ENCODE measurements at places on chromosomes 4 and X. TPM values are rescaled to one million over a fixed set of nuclear protein-coding genes. Genes with fewer than 3 reads are reported as not detected.

PAGE2 gene
- not detected for total RNA-seq

PARM1 gene
- total RNA-seq, result 5.2 TPM

SPANXA2 gene
- total RNA-seq, result not detected

GRCh38 chr4:141680060-141680459, 43.7 kb downstream of the IL15 start:
- DNase-seq, result no peak

DNA sequence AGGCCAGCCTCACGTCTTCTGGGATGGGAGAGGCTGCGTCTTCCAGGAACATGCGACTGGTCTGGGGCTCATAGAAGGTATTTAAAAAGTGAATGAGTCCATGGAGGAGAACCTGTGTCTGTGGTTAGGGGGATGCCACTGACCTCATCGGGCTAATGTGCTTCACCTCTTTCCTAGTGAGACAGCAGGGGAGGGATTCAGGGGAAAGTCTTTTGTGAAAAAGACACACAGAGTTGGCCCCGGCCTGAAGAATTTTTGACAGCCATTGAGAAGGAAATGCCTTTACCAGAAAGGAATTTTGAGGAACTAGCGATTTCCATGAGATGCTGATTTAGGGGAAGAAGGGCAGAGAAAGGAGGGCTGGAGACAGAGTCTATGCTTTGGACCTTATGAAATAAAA, 11.0 kb upstream of the C4orf50 start:
- DNase-seq, result no peak

DNA sequence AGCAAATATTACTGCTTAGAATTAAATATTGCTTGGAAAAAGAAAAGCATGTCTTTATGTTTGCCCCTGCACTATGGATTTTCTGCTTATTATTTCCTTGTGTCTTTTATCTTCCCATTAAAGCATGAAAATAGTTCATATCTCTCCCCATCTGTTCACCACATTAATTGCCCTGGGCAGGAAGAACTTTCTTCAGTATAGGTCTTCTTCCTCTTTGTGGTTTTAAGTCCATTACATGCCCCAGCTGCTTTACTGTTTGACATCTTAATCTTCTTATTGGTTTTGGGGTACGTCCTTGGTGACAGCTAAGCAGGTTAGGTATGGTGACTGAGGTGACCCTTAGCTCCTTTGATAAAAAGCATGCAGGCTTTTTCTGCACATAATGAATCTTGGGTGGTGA, 157.3 kb downstream of the AASDH start:
- DNase-seq, result no peak

DNA sequence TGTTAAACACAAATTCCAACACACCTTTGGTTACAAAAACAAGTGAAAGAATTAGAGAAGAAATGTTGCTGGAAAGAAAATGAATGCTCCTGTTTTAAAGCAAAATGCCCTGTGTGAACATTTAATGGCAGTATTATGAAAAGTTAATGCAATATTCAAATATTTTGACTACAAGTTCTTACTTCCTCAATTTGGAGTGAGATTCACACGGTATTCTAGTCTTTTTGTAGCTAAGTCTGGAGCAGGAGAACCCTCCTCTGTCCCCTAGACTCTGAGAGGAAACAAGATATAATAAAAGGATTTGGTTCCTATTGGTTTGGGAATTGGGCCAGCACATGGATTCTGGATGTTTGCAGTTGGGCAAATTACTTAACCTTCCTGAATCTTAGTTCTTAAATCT, 12.7 kb downstream of the MAD2L1 start:
- no peak for DNase-seq

GRCh38 chrX:107632346-107632745, 4.0 kb downstream of the PRPS1 start:
- no peak for DNase-seq

DNA sequence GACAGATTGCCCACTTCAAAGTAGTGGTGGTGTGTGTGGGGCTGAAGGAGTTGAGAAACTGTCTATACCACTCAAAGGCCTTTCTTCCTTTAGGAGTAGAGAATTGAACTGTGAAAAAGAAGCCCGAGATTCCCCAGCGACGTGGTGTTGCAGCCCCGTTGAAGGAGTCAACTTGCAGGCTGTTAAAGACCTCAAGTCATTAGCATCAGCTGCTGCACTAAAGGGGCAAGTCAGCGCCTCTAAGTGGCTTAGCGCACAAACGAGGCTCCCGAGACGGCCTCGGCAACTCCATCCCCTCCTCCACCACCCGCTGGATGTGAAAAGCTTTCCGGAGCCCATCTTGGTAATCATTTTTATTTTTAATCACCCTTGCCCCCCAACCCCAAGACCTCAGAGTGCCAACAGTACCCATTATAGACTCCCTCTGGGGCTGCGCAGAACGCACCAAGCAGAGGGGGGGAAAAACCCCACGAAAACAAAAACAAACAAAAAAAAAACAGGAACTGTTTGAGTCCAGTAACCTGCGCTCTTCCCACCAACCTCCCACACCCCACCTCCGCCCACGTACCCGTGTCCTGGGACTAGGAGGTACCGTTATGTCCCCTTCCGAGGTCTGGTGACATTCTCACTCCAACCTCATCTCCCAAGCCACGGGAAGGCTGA, 913 bp upstream of the PRDM8 start:
- DNase-seq, result peak; percentile 57

DNA sequence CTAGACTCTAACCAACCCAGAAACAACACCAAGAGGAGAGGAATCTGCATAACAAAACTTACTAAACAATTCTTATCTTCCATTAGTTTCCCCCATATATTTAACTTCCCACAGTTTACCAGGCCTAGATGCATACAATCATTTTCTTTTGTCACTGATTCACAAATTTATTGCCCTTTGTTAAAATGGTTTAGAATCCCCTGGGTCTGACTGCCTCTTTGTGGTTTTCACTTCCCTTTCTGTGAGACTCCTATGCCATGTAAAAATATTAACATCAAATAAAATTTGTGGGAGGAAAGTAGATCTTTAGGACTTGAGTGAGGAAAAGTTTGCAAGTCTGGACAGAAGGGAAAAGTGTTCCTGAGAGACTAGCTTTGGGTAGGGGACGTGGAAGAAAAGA, 393.8 kb upstream of the CNKSR2 start:
- no peak for DNase-seq

- DNase-seq, result no peak
These were observed 11.2 kb upstream of the SHOX start for GRCh38 chrX:619451-619811.

- DNase-seq, result no peak
These were observed 252.9 kb upstream of the SMIM31 start for GRCh38 chr4:164501074-164501473.

- no peak for DNase-seq
These were observed 85.5 kb downstream of the HPRT1 start for GRCh38 chrX:134545510-134545909.

DNA sequence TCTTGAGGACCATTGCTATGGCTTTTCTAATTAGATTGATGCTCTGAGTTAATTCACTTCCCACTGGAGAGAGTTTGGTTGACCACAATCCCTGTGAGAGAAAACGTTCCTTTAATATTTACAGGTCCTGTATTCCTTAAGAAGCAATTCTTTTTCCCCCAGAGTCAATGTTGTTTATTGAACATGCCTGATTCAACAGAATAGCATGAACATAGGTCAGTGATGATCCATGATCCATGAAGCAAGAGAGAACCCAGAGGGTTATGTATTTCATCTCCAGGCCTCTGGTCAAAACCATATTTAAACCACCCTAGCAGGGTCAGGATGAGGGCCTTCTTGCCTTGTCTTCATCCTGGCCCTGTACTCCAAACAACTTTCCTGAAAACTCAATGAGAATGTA, 39.4 kb upstream of the EFHC2 start:
- DNase-seq, result no peak

DNA sequence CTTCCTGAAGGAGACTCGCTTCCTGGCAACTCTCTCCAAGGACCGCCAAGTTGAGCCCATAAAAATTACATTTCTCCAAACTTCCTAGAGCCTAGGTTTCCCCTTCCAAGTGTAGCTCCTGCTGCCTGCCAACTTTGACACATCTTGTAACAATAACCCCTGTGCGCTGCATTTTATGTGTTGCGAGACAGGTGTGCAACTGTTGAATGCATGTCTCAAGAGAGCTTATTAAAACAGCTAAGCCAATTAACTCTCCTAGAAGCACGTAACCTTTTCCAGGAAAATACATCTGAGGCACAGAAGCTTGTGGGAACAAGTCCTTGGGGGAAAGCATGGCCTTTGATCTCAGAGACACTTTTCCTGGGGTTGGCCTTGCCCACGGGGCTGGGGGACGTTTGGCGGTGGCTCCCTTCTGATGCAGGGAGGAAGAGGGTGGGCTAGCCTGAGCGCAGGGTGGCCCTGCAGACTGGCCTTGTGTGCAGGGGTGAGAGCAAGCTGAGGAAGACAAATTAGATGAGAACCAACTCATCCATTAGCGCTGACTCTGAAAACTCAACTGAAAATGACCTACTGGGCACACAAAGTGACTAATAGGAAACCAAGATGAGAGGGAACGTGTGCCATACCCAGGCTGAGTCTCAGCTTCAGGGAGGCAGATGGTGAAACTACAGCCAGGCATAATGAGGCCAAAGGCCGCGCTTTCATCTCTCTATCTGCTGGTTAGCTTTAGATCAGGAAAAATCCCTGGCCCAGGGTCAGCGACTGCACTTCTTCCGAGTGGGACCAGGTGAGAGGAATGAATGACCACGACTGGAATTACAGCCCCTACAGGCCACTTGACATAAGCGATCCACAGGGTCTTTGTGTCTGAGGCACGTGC, 75.3 kb downstream of the ENPP6 start:
- DNase-seq, result no peak

DNA sequence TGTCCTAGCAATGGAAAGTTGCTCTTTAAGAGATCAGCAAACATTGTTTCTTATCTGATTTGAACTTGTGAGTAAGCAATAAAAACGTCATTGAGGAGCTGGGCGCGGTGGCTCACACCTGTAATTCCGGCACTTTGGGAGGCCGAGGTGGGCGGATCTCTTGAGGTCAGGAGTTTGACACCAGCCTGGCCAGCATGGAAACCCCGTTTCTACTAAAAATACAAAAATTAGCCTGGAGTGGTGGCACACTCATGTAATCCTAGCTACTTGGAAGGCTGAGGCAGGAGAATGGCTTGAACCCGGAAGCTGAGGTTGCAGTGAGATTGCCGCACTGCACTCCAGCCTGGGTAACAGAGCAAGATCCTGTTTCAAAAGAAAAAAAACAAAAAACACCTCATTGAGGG, 11.2 kb upstream of the PLAC8 start:
- no peak for DNase-seq

- DNase-seq, result no peak
These were observed 47.1 kb downstream of the SLC9A6 start for GRCh38 chrX:136032370-136032769.

DNA sequence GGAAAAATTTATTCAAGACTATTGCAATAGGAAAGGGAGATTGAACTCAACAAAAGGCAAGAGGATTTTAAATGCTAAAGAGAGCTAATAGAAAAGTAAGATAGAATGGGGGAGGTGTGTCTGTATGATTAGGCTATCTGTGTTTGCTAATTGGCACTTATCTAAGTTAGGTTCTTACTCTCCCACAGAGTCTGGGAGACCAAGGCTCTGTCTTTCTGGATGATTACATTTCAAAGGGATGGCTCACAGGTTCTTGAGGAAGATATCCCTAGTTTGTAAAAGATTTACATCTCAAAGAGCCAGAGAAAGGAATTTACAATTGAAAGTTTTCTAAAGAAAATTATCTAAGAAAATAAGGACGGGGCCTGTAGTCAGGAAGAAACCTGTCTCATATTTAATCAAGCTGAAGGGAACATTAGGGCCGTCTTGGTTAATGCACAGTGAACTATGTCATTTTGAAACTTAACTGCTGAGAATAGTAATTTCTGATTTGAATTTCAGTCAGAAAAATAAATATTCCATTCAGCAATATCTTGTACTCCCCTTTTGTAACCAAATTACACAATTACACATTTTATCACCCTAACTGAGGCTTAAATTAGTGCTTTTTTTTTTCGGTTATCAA, 75.8 kb downstream of the MAGEB10 start:
- no peak for DNase-seq

GRCh38 chrX:12894074-12895030, 12.1 kb upstream of the TLR8 start:
- no peak for DNase-seq

DNA sequence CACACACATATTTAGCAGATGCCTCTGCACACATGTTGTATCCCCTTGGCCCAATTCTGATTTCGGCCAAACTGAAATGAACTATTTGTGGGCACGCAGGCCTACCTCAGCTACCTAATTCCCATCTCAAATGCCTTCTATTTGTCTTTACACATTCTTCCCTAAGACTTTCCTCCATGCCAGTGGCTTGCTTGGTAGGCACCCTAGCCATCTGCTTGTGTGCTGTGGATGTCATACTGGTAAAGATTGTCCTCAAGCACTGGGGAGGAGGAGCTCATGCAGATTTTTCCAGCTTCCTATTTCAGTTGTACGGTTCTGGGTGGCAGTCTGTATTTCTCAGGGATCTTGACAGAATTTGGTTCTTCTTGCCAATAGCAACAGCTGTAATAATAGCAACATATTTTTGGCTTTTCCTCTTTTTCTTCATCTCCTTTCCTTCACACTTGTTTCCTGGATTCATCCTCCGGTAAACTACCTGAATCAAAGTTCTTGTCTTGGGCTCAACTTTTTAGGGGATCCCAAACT, 514.3 kb downstream of the ADGRL3 start:
- no peak for DNase-seq

DNA sequence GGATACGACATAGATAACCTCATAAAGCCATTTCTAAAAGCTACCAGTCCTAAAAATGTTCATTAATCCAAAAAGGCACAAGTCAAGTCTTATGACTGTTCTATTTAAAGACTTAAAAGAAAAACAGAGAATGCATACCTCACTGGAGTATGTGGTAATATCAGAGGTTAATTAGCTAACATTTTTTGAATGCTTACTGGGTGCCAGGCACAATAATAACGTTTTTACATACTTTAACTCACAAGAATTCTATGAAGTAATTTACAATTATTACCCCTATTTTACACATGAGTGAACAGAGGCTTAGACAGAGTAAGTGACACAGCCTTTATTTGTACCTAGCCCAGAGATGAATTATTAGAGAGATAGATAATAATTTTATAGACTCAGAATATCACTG, 207.5 kb downstream of the PDGFC start:
- no peak for DNase-seq
